ENCODE measurements at places on chromosomes 5 and 9. TPM values are rescaled to one million over a fixed set of nuclear protein-coding genes. Genes with fewer than 3 reads are reported as not detected.
A peak's percentile ranks its signal among the peaks of the same experiment; 100 is the strongest.

The OR1Q1 gene
- polyA plus RNA-seq, result 0.10 TPM

GRCh38 chr5:11047030-11047429 is 286.0 kb upstream of the DAP start:
- DNase-seq, result no peak

GRCh38 chr9:94110821-94111252 is 26.6 kb downstream of the PTPDC1 start:
- DNase-seq, result no peak

GRCh38 chr5:66860199-66860975 is 264.2 kb downstream of the MAST4 start:
- no peak for DNase-seq

DNA sequence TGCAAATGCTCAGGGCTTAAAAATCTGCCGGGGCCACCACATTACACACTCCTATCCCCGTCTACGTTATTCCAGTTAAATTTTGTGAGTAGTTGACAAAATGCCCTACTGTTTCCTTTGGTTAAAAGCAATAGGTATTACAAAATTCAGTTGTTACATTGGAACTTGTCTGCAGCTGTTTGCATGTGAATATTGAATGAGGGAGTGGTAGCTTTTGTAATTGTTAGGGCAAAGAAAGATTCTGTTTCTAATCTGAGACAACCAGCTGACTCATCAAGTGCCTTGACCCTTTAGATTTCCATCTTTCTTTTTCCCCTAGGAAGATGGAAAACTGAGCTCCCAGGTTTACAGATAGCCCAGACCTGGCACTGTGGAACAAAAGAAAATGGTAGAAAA is 30.2 kb downstream of the MAML1 start:
- no peak for DNase-seq

DNA sequence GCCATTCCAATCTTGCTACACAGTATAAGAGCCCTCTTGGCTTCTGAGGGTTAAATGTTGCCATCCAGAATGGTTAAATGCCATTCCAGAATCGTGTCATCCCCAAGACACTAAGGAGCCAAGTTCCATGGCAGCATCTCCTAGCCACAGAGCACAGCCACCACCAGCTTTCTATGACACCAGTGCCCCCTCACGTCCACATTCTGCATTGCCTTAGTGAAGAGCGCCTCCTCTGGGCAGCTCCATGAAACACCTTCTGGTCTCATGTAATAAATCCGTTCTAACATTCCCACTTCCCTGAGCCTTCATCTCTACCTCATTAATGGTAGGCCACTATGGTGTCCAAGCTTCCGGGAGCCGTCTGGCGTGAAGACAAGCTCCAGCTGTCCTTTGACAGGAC is 12.4 kb downstream of the CBY3 start:
- peak; percentile 47 for DNase-seq

DNA sequence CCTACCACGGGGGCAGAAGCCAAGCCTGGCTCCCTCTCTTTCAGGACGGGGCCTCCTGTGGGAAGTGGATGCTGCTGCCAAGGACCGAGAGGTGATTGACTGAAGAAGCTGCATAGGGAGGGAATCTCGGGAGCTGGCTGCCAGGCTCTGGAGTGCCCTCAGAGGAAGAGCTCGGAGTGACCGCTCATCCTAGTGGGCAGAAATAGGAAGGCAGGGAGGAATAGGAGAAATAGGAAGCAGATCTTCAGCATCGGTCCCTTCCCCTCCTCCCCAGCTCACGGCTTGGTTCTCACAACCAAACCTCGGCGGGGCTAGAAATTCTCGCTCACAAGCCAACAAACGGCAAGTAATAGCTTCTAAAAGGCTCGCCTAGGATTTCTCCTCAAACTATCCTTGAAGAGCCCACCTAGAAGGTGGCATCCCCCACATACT is 159.9 kb upstream of the RAI14 start:
- DNase-seq, result no peak

DNA sequence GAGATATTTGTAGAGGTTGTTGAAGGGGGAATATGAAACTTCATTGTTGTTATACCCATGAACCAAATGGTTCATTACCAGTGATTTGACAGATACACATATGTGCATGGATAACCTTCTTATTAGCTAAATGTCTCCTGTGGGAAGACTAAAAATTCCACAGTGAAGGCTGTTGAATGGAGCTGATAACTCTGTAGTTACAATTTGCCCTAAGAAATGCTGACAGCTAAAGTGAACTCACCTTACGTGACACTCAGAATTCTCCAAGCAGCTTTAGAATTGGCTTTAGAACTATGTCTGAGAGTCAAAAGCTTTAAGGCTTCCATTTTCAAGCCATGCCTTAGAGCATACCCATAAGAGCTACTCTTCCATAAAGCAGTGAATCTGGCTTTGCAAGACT is 276.9 kb downstream of the PRELID2 start:
- no peak for DNase-seq

Measured in A549 (cell line).